Smooth muscle cell of the brain vasculature (primary cell): ENCODE measurements at places on chromosomes 16 and 17.

GRCh38 chr16:86635176-86635876 is 57.0 kb downstream of the FOXL1 start:
- no peak for DNase-seq

GRCh38 chr16:2253293-2253692 is 1.9 kb upstream of the ECI1 start:
- no peak for DNase-seq

- no peak for DNase-seq
These were observed 177.9 kb downstream of the SEC14L1 start for GRCh38 chr17:77318491-77319210.

DNA sequence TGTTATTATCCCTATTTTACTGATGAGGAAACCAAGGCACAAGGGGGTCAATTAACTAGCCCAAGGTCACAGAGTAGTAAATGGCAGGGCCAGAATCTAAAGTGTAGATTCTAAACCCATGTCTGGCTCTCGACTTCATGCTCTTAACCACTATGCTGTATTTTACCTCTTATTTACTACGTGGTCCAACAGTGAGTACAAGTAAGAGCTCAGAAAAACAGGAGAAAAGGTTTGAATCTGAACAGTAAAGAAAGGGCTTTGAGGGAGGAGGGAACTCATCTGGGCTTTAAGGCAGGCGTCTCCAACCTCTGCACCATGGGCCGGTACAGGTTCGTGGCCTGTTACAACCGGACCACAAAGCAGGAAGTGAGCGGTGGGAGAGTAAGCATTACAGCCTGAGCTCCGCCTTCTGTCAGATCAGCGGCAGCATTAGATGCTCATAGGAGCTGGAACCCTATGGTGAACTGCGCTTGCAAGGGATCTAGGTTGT is 62.9 kb downstream of the SMURF2 start:
- no peak for DNase-seq

DNA sequence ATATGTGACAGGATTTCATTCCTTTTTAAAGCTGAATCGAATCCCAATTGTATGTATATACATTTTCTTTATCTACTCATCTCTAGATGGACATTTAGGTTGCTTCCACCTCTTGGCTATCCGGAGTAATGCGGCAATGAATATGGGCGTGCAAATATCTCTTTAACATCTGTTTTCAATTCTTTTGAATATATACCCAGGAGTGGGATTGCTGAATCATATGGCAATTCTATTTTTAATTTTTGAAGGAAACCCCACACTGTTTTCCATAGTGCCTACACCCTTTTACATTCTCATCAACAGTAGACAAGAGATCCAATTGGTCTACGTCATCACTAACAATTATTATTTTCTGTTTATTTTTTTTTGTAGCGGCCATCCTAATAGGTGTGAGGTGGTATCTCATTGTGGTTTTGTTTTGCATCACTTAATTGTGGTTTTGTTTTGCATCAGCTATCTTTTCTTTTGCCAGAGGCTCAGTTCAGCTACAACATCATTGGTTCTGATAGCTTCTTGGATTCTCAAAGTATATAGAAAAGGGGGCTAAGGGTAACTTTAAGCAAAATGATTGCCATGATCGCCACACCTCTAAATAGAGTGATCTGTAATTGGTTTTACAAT is 25.6 kb upstream of the MAP2K6 start:
- DNase-seq, result no peak

DNA sequence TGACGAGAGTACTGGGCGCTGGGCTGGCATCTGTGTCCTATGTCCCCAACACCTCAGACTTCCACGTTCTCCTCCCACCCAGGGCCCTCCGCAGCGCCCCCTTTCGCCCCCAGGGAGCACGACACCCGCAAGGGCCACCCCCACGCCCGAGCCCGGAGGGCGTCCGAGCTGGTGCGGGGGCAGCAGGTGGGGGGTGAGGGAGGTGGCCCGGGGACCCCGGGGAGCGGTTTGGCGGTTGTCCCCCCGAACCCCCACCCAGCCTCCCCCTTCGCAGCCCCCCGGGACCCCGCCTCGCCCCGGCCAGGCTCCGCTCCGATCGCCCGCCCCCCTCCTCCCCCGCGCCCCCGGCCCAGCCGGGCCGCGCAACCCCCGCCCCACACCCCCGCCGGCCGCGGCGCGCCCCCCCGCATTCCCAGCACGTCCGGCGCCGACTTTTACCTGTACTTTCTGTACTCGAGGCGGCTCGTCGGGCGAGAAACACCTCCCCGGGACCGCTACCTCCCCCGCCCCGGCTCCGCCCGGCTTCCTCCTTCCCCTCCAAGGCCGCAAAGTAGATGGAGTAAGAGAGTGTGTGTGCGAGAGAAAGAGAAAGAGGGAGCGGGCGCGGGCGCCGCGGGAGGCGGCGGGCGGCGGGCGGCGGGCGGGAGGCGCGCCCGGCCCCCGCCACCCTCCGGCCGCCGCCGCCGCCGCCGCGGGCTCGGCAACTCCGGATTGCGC is 901 bp downstream of the CDYL2 start:
- DNase-seq, result no peak

DNA sequence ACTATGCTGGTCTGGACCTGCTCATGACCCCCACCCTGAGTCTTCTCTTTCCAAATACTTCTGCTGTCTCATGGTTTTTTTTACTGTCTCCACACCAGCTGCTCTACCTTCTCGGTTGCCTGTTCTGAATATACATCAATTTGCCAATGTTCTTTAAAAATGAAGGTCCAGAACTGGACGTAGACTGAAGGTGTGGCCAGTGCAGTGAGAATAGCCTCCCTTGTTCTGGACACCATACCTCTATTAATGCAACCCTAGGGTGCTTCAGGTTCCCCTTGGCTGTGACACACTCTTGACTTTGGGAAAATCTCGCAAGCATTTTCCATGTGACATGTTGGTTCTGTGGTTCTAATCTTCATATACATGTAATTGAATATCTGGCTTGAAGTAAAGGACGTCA is 15.3 kb upstream of the IL21R start:
- no peak for DNase-seq
